ENCODE measurements at places on chromosomes 7 and 10.

GRCh38 chr10:71656220-71656619 is 63.4 kb downstream of the C10orf105 start:
- DNase-seq, result no peak

- no peak for DNase-seq
Measured at GRCh38 chr10:119515511-119516045, 26.9 kb downstream of the RGS10 start.

- DNase-seq, result no peak
Measured at GRCh38 chr10:97321032-97321803, 2.1 kb downstream of the FRAT1 start.

GRCh38 chr7:44167920-44168319 is 21.3 kb downstream of the GCK start:
- DNase-seq, result no peak

- DNase-seq, result no peak
Measured at GRCh38 chr10:58555170-58555929, 42.7 kb downstream of the BICC1 start.

DNA sequence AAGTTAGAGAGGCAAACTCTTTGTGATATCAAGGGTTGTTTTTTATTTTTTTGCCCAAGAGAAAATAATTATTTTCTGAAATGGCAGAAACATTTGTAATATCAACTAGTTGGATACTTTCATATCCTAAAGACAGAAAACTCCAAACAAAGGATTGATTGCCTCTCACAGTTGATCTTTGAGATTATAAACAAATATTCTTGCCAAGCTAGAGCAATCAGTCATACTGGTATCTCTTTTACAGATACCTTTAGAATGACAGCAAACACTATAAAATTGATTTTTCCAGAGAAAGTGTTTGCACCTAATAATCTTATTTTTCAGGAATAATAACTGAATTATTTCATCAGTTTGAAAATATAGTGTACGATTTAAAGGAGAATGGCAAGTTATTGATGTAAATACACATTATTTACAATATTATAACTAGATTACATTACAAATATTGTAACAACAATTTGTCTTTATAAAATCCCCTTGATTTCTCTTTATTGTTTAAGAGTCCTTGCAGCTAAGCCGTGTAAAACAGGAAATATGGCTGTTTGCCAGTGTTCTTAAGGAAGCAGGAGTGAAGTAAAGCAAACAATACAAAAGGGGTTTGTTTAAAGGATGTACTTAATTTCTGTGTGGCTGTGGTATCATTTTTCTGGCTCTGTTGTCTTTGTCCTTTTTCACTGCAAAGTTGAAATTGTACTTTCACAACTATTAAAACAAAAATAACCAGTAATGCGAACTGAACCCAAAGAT is 58.4 kb downstream of the MAPK8 start:
- no peak for DNase-seq

GRCh38 chr10:123974406-123974805 is 82.8 kb upstream of the CPXM2 start:
- DNase-seq, result no peak

GRCh38 chr10:106997721-106998120 is 166.8 kb downstream of the SORCS1 start:
- DNase-seq, result no peak

DNA sequence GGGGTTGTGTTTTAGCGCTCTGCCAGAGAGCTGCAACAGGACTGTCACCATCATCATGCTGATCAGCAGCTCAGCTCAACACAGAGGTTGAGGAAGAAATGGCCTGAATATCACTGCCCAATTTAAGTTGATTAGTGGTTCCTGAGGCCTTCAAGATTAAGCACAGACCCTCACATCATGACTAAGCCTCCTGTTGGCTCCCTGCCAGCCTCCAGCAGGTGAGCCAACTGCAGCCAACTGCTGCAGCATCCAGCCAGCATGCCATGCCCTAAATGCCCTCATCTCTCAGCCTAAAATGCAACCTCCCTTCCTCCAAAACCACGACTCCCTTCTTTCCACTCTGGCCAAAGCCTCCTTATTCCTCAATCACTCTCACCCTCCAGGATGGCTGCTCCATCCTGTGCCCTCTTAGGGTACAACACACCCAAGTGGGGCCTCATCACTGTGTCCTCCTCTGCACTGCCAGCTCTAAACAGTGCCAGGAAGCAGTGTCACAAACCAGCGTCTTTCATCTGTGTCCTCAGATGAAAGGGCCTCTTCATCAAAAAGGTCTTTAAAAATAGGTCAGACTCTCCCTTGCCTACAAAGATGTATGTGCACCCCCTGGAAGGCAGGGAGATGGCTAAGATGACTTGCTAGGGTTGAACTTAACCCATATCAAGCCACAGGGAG is 259.3 kb downstream of the ZEB1 start:
- no peak for DNase-seq

DNA sequence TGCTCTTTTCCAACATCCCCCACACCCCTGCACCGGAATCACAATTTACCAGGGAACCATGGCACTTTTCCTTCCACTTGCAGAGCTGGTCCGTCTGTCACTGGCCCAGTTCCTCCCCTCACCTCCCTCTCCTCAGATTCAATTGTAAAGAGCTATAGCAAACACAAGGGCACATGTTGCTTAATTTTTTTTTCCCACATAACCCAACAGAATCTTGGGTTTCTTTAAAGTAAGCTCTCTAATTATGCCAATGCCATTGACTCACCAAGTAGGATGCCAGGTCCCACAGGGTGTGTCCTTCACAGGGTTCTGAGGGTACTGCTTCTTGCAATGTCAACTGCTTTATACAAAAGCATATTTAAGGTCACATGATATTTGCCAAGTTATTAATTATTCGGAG is 262.2 kb downstream of the AUTS2 start:
- no peak for DNase-seq

- no peak for DNase-seq
Measured at GRCh38 chr7:391411-391951, 101.5 kb downstream of the FOXL3 start.

GRCh38 chr7:135775230-135775629 is 26.6 kb upstream of the FAM180A start:
- DNase-seq, result no peak

DNA sequence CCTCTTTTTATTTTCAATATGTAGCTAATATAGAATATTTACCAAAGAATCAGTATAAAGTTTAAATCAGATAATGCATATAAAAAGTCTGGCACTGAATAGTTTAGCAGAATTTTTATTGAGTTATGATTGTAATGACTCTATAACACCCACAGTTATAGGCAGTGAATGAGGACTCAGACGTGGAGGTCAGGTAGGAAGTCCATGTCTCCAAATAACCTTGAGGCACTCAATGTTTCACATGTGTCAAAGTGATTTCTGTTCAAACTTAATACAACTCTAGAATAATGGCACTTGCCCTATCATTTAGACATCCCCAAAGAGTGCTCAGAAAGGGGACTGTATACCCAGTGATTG is 332.1 kb downstream of the BMPER start:
- DNase-seq, result no peak

DNA sequence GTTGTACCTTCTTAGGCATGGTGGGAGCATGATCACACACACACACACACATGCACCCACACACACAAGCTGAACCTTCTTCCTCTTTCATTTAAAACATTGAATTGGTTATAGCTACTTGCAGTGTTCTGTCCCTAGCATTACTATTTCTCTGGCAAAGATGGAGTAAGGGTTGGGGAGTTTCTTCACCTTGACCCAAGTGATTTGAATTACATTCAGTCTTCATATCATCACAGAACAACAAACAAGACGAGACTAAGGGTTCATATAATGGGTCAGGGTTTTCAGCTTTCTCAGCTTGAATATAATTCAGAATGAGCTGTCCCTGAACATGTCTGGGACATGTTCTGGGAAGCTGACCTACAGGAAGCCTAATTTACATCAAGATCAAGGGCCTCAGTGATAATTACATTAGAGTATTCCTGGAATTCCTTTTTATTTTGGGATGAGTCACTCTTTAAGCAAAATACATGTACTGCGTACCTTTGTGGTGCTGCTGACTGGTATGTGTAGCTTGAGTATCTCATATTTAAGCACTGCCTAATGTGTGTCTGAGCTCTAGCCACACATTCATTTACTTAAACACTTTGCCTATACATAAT is 213.5 kb upstream of the TMEM229A start:
- no peak for DNase-seq

GRCh38 chr7:54788664-54789063 is 29.7 kb upstream of the SEC61G start:
- peak; percentile 26 for DNase-seq

GRCh38 chr7:771234-772004 is 44.3 kb upstream of the PRKAR1B start:
- no peak for DNase-seq

GRCh38 chr7:128137181-128137580 is 103.9 kb upstream of the LEP start:
- DNase-seq, result no peak

GRCh38 chr10:17831341-17831740 is 22.2 kb downstream of the MRC1 start:
- no peak for DNase-seq

- DNase-seq, result no peak
Measured at GRCh38 chr10:58903071-58903470, 273.4 kb upstream of the PHYHIPL start.

GRCh38 chr10:30928742-30929141 is 102.9 kb downstream of the ZNF438 start:
- DNase-seq, result no peak

DNA sequence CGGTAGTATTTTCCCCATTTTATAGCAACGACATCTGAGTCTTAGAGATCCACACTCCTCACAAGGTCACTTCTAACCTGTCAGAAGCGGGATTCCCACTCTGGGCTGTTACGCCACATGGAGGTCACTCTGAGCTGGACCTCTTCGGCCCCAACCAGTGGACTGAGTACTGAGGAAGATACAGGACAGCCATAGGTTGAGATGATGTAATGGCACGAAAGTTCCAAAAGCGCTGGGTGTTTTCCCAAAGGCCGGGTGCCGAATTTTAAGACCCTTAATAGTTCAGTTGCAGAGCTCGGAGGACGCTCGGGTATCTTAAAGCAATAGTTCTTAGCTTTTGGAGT is 699 bp downstream of the GHITM start:
- DNase-seq, result no peak

GRCh38 chr10:100519311-100520051 is at the start of gene SEC31B:
Gene SEC31B, minus strand, starts transcription at chr10:100519861. Its CDS starts 2,909 bp downstream, at chr10:100516952.
- DNase-seq, result no peak

GRCh38 chr7:134690016-134690415 is 43.4 kb downstream of the BPGM start:
- DNase-seq, result no peak

DNA sequence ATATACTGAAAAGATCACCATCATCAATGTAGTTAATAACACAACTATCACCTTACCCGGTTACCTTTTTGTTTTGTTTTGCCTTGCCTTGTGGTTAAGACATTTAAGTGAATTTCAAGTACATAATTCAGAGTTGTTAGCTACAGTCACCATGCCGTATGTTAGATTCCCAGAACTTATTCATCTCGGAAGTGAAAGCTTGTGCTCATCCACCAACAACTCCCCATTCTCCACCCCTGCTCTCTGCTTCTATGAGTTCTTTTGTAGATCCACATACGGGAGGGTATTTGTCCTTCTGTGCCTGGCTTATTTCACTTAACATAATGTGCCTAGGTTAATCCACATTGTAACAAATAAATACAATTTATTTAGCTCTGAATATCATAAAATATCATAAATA is 182.8 kb upstream of the ADARB2 start:
- DNase-seq, result no peak

GRCh38 chr10:132554991-132555647 is 17.5 kb downstream of the INPP5A start:
- no peak for DNase-seq

GRCh38 chr10:26503911-26504310 is 65.8 kb downstream of the APBB1IP start:
- no peak for DNase-seq

- no peak for DNase-seq
Measured at GRCh38 chr7:139883814-139884213, 54.8 kb downstream of the TBXAS1 start.

DNA sequence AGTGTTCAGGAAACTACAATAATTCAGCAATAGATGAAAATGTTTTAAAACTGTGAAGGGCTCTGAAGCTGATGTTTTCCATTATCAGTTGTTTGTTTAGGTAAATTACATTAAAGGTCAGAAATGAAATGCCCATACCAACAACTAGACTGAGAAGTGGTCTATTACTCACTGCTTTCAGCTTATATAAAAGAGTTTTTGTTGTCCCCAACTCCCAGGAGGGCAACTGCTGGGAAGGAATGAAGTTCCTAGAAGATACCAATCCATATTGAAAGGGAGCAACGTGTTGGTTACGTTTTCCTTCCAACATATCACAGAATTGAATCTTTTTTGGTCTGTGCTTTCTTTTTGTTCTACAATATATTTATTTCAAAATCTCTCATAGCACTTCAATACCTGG is 330.6 kb upstream of the LRRN3 start:
- no peak for DNase-seq

All from SK-N-MC (cell line).